ENCODE measurements at places on chromosomes 5 and 9. TPM values are rescaled to one million over a fixed set of nuclear protein-coding genes. Genes with fewer than 3 reads are reported as not detected.

The C1QTNF2 gene
- not detected for total RNA-seq

The TAS2R1 gene
- not detected for total RNA-seq

- no peaks in the 10 kb centered on the region for H3K27me3 ChIP-seq
- no peaks in the 10 kb centered on the region for H3K36me3 ChIP-seq
- peaks cover 20% of the 10 kb centered on the region for H3K4me1 ChIP-seq
- no peak for DNase-seq
These were observed 26.0 kb downstream of the BICD2 start for GRCh38 chr9:92738661-92739081.

The TRMT10B gene
- 1.4 TPM for total RNA-seq

DNA sequence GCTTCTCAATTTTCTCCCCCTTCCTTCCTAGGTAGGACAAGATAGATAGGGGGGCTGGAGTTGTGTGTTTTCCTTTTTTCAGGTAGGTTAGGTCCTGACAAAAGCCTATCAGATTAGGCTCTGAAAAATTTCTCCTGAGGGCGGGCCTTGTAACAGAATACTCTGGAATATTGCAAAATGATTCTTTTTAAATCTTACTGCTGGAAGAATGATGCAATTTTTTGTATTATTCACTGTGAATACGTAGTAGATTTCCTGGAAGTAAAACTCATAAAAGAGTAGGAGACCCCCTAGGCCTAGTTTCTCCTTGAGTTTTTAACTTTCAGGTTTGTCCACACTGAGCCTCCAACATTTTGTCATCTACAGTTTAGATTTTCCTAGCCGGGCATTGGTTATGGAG, 1701.8 kb downstream of the EFNA5 start:
- H3K36me3 ChIP-seq: no peaks in the 10 kb centered on the region
- no peaks in the 10 kb centered on the region for H3K4me1 ChIP-seq
- H3K4me3 ChIP-seq: no peak overlapping the region
- no peak overlapping the region for H3K27ac ChIP-seq

- H3K4me1 ChIP-seq: no peaks in the 10 kb centered on the region
- H3K36me3 ChIP-seq: no peaks in the 10 kb centered on the region
- no peaks in the 10 kb centered on the region for H3K27me3 ChIP-seq
- DNase-seq: no peak
- no peak overlapping the region for H3K4me3 ChIP-seq
These were observed 21.1 kb downstream of the ANKDD1B start for GRCh38 chr5:75632321-75632720.

The IFNB1 gene
- total RNA-seq: not detected

DNA sequence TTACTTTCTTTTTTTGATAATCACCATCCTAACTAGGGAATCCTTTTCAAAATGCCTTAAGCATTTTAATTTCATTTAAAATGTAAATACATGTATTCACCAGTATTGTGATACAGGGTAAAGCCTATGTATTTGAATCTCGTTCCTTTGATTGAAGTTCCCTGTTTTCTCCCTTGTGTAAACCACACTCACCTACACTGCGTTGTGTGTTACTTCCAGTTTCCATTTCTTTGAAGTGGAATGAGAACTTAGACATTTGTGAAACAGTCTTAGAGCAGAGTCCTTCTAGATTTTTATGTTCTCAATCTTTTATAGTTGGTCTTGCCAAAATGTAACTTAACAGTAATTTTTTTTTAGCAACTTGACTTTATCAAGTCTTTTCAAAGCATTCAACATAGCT, 101.4 kb downstream of the ZNF462 start:
- H3K4me1 ChIP-seq: no peaks in the 10 kb centered on the region
- DNase-seq: no peak
- H3K4me3 ChIP-seq: no peak overlapping the region
- no peaks in the 10 kb centered on the region for H3K27me3 ChIP-seq
- no peak overlapping the region for H3K27ac ChIP-seq

GRCh38 chr5:107672211-107673038, 1.7 kb upstream of the EFNA5 start:
- H3K4me1 ChIP-seq: peaks cover 38% of the 10 kb centered on the region
- peak overlapping the region; percentile 48 for H3K4me3 ChIP-seq
- peaks cover 41% of the 10 kb centered on the region for H3K27me3 ChIP-seq
- H3K36me3 ChIP-seq: no peaks in the 10 kb centered on the region
- peak; percentile 88 for DNase-seq
- peak overlapping the region; percentile 88 for H3K27ac ChIP-seq

- H3K4me1 ChIP-seq: peaks cover 40% of the 10 kb centered on the region
- DNase-seq: no peak
- peak overlapping the region; percentile 98 for H3K27ac ChIP-seq
- peak overlapping the region; percentile 37 for H3K4me3 ChIP-seq
- H3K36me3 ChIP-seq: no peaks in the 10 kb centered on the region
- no peaks in the 10 kb centered on the region for H3K27me3 ChIP-seq
These were observed 712 bp upstream of the HSPA4 start for GRCh38 chr5:133051061-133051541.

- no peak overlapping the region for H3K4me3 ChIP-seq
- H3K36me3 ChIP-seq: no peaks in the 10 kb centered on the region
- peak overlapping the region; percentile 66 for H3K27ac ChIP-seq
- no peak for DNase-seq
- H3K4me1 ChIP-seq: peaks cover 14% of the 10 kb centered on the region
These were observed 143.7 kb downstream of the SCAMP1 start for GRCh38 chr5:78503958-78504653.

All from transverse colon (tissue), 4 donors.